ENCODE measurements at places on chromosomes 11 and 22. TPM values are rescaled to one million over a fixed set of nuclear protein-coding genes. Genes with fewer than 3 reads are reported as not detected.

Gene OR51B4
- total RNA-seq: not detected

DNA sequence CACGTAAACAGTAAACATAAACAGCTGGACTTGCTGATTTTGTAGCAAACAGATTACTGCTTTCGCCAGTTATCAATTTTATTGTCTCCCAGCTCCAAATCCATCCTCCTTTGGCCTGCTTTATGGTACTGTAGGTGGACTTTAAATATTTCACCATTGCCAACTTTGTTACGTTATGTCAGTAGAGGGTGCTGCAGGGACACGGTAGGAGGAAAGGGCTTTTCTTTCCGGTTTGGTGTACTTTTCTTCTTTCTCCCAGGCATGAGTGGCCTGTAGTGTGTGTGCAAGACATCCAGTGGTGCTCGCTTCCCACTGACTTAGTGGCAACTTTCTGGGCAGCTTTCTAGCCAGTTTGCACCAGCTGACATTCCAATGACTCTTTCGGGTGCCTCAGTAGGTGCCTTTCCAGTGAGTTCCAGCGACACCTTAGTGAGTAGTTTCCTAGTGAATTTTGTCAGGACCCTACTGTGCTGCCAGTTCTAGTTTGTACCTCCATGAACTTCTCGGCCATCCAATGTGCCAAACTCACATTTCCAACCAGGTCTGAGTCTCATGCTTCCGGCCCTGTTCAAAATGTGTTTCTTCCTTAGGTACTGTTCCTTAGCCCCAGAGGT, 267.6 kb upstream of the TENM4 start:
- no peak for DNase-seq

Gene ASPHD2
- total RNA-seq: 1.9 TPM

- DNase-seq: no peak
Observed at GRCh38 chr11:34987617-34988016, 71.2 kb downstream of the PDHX start.

Gene GAS2L1
- total RNA-seq: 1.2 TPM

DNA sequence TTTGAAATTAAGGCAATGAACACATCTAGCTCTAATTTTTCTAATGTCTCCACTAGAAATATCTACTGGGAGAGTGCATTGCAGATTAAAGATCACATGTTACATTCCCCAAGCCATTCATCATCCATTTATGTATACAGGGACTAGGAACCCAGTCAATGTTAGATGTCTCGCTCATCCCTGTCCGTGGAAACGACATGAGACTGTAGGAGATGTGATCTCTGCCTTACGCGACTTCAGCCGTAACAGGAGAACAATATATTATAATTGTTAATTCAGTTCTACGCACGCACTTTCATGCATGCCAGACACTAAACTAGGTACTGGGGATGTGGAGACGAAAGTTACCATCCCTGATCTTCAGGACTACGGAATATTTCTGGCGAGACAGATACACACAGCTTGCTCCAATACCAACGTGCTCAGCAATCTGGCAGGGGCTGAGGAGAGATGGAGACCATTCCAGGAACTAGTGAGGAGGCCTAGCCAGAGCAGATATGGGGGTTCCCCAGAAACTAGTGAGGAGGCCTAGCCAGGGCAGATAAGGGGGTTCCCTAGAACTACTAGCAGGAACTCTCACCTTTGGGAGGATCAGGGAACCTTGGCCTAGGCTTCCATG, 706 bp downstream of the DCPS start:
- DNase-seq: no peak

Gene APOA4
- not detected for total RNA-seq

DNA sequence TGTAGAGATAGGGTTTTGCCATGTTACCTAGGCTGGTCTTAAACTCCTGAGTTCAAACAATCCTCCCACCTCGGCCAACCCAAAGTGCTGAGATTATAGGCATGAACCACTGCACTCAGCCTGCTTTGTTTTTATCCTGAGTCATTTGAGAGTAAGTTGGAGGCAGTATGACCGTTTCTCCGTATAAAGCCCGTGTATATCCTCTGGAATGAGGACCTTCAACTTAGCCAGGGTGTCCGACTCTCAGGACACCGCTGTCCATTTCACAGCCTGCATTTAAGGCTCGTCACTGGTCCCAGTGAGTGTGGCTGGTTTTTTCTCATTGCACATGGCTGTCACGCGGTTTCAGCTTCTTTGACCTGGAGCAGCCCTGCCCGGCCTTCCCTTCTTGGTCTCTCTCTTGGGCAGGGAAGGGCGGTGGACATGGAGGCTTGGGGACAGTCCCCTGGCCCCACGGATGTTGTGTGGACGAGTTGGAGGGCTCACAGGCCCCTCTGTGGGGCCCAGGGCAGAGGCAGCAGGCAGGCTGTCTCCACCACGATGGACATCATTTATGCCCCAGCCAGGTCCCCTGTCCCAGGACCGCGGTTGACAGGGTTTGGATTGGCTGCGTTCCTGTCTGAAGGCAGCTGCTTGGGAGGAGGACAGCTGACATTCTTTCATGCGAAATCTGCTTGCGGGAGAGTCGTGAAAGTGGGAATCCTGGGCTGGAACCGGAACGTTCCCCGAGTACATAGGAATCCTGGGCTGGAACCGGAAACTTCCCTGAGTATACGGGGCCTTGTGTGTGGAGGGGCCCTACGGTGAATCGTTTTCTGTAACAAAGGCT, 93.3 kb downstream of the KCNQ1 start:
- no peak for DNase-seq

DNA sequence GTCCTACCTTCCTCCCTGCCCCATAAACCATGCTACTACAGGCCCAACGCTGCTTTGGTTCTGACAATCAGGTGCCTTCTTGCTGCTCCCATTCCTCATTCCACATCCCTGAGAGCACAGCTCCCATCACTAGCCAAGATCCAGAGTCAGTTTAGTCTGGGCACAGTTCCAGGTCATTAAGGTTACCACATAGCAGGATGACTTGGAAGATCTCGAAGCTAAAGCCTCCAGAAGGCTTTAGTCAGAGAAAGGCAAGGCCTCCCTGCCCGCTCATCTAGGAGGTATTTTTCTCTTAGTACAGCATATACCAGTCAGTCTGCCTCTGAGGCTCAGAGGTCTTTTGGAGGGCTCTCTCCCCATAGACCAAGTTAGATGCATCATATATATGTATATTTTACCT, 30.3 kb downstream of the TRIM66 start:
- DNase-seq: no peak

Gene CD6
- 594 TPM for total RNA-seq

DNA sequence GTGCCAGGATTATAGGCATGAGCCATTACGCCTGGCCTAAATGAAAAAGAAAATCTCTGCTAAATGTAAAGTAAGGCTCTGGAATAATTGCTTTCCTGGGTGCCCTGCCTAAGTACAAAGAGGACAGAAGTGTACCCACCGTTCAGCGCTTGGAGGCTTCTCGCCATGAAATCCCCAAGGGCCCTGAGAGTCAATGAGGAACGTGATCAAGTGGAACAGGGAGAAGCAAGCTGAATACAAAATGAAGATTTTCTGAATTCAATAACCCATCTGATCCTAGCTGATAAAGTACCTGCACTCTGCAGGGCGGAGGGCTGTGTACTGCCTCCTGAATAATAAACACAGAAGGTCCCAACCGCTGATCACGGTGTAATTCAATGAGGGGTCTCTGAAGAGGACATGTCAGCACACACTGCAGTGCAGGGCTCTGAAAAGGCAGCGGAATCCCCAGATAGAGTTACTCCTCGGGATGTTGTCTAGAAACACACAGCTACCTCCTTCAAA, 97.7 kb downstream of the ABTB2 start:
- no peak for DNase-seq

Gene GAL3ST1
- 1.5 TPM for total RNA-seq

DNA sequence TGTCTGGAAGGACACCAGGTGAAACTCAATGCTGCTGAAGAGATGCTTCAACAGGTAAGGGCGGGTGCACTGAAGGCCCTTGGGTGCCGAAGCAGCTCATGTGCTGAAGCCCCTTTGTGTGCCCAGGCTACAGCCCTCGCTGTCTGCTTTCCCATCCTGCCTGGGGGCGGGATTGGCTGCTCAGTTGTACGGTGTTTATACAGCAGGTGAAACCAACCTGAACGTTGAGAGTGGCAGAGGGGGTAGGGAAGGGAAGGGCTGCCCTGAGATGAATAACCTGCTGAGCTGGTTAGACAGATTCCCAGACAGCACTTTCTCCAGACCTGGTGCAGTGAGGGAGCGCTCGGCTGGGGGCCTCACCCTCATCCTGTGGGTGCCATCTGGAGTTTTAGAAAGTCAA, 75.7 kb downstream of the CYB5R2 start:
- no peak for DNase-seq

Gene NXPE1
- not detected for total RNA-seq

Gene WBP2NL
- 1.7 TPM for total RNA-seq
